Frontal cortex (tissue), 4 donors: ENCODE measurements at places on chromosomes 1 and 21. TPM values are rescaled to one million over a fixed set of nuclear protein-coding genes. Genes with fewer than 3 reads are reported as not detected.

GRCh38 chr21:31457675-31458074, 113.6 kb upstream of the TIAM1 start:
- no peak for DNase-seq

LCK gene
- total RNA-seq = not detected

GRCh38 chr21:42845296-42845965, 33.9 kb downstream of the WDR4 start:
- DNase-seq = no peak

SPRR3 gene
- total RNA-seq = not detected

- no peak for DNase-seq
Measured at GRCh38 chr1:78760858-78761257, 111.2 kb downstream of the IFI44 start.

LRRC3 gene
- 3.7 TPM for total RNA-seq

CLSTN1 gene
- 143 TPM for total RNA-seq

TSSK3 gene
- 0.41 TPM for total RNA-seq

- no peak for DNase-seq
Measured at GRCh38 chr1:92921031-92922023, 39.9 kb downstream of the DIPK1A start.

DNA sequence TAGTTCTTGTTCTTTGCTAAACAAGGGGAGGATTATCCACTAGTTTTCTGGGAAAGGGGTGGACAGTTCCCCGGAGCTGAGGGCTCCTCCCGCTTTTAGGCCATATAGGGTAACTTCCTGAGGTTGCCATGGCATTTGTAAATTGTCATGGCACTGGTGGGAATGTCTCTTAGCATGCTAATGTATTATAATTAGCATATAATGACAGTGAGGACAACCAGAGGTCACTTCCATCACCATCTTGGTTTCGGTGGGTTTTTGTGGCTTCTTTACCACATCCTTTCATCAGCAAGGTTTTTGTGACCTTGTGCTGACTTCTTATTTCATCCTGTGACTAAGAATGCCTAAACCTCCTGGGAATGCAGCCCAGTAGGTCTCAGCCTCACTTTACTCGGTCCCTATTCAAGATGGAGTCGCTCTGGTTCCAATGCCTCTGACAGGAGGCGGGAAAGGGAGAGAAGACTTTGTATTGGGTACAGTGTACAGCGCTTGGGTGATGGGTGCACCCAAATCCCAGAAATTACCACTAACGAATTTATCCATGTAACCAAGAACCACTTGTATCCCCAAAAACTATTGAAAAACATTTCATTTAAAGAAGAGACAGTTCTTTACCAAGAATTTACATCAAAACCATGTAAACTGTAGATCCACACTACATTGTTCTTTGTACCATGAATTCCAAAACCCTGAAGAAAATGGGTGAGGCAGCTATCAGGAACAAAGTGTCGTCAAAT, 8.7 kb upstream of the SLC2A5 start:
- no peak for DNase-seq

PPFIA4 gene
- total RNA-seq = 12.6 TPM

CCDC27 gene
- total RNA-seq = not detected

- no peak for DNase-seq
Measured at GRCh38 chr1:87030740-87031690, 116.6 kb downstream of the HS2ST1 start.

GRCh38 chr1:59976194-59977074, 49.9 kb upstream of the CYP2J2 start:
- DNase-seq = peak; percentile 55

GRCh38 chr1:44545961-44546360, 128.3 kb downstream of the TMEM53 start:
- no peak for DNase-seq

TBCE gene
- total RNA-seq = 44.0 TPM

DNA sequence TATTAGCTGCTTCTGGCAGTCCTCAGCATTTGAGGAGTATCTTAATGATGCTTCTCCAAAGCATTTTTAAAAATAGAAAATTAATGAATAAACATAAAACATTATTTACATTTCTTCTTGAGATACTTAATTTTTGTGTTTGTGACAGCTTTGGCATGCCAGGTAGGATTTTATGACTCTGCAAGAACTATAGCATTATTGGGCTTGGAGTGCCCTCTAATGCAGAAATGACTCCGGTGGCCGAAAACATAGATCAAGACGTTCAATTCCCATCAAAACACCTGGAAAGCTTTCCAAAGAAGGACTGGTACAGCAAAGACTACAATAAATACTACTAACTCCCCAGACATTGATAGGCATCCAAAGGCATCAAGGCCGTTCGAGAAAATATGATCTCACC, 366.4 kb upstream of the CXADR start:
- DNase-seq = no peak

- DNase-seq = no peak
Measured at GRCh38 chr1:226520640-226521355, 27.8 kb upstream of the STUM start.

- DNase-seq = no peak
Measured at GRCh38 chr21:33162436-33162951, 67.2 kb upstream of the IFNAR2 start.
